Transverse colon (tissue), 4 donors: ENCODE measurements at places on chromosomes 5 and 9. TPM values are rescaled to one million over a fixed set of nuclear protein-coding genes. Genes with fewer than 3 reads are reported as not detected.
A peak's percentile ranks its signal among the peaks of the same experiment; 100 is the strongest.

DNA sequence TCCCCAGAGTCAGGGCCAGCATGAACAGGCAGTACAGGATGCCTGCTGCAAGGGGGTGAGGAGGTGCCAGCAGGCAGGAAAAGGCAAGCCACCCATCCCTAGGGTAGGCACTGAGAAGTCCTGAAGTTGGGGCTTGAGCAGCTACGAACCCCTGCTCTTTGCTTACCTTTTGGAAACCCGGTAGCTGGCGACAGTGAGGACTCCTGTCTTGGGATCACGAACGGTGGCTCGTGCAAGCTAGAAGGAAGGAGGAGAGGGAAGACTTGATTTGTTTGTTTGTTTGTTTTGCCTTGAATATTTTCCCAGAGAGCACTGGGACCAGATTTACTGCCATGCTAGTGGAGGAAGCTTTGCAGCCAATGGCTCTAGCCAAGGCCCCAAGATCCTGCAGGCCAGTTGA is 23.7 kb downstream of the P4HA2 start:
- DNase-seq, result no peak

GRCh38 chr9:119003882-119004617 is 365.2 kb downstream of the BRINP1 start:
- no peak for DNase-seq

DNA sequence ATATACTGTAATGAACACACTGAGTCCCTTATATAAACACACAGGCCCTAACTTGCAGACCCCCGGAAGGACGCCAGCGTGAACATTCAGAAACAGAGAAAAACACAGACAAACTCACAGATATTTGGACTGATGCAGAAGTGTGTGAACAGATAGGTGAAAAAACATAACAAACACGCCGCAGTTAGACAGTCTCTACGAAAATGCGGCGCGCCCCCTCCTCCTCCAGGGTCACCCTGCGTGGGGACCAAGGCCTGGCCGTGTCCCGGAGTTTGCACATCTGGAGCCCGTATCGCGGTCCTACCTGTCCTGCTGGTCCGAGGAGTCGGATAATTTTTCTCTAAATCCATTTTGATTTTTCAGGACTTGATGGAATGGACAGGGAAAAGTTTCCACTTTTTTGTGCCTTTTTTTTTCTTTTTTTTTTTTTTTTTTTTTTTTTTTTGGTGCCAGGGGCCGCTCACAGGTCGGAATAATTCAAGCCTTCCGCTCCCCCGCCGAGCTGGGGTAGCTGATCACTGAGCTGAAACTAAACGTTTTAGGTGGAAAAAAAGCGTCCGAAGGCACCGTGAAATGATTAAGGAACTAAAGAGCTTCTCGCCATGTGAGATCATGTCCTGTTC is at the start of gene PAX5:
Gene PAX5 (minus strand): TSS at position 587 of the 623 bp plus-strand sequence. CDS start 237 bp downstream, at position 350.
- DNase-seq, result no peak

- no peak for DNase-seq
Observed at GRCh38 chr5:21159510-21160059, 1171.6 kb upstream of the CDH18 start.

- DNase-seq, result no peak
Observed at GRCh38 chr5:89929173-89929572, 480.4 kb downstream of the CETN3 start.

- no peak for DNase-seq
Observed at GRCh38 chr9:111916234-111916645, 19.6 kb downstream of the UGCG start.

- no peak for DNase-seq
Observed at GRCh38 chr9:130895038-130895437, 1.6 kb downstream of the QRFP start.

- no peak for DNase-seq
Observed at GRCh38 chr5:93512799-93513198, 68.2 kb downstream of the NR2F1-AS1 start.

GRCh38 chr5:40401284-40402006 is 278.3 kb upstream of the PTGER4 start:
- no peak for DNase-seq

DNA sequence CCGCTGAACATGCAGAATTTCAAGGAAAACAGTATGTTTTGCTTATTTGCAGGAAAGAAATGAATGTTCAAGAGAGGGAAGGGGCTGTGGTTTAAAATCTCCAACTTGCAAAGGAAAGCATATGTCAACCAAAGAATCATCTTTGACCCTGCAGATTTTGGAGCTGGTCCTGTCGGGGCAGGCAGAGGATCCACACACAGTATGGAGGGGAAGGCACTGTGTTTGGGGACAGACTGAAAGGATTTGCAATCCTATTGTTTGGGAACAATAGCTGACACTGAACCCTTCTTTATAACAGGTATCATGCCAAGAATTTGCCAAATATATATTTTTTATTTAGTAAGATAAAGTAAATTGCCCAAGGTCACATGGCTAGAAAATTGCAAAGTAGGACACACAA is 121.4 kb upstream of the ZNF618 start:
- no peak for DNase-seq

DNA sequence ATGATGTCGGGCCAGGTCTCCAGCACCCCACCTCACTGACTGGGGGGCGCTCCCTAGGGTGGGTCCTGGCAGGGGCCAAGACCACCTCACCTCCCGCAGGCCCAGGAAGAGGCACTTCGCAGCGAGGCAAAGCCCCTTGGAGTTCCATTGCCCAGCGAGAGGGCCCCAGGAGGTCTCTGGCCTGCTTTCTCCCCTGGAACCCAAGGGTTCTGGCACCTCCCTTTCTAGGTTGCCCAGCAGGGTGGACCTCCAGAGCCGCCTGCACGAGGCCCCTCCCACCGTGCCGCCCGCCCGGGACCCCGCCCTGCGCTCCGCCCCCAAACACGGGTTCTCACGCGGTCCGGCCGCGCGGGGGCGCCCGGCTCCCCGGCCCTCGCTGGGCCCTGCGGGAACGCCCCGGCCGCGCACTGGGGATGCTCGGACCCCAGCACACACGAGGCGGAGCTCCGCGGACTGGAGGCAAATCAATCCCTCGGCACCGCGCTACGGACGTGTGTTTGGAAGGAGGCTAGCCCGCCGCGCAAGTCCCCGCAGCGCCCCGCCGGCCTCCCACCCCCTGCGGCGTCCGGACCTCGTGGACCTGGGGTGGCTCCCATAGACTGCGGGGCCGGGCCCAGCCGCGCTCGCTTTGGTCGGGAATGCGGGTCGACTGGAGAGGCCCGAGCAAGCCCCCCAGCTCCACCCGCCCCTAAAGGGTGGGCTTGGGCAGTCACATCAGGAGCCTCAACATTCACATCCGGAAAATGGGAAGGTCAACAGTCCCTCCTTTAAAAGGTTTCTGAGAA is 99.5 kb upstream of the LMX1B start:
- peak; percentile 59 for DNase-seq

GRCh38 chr9:129520082-129520481 is 100.8 kb downstream of the C9orf50 start:
- DNase-seq, result no peak

CDKN2A gene
- 8.6 TPM for total RNA-seq

ANKRA2 gene
- total RNA-seq, result 24.3 TPM

LCN9 gene
- total RNA-seq, result not detected

SPATA31D4 gene
- total RNA-seq, result not detected

GDNF gene
- total RNA-seq, result 2.2 TPM

ZFP37 gene
- 1.7 TPM for total RNA-seq
